Astrocyte of the cerebellum (primary cell): ENCODE measurements at places on chromosomes 2 and 18.

- no peak for DNase-seq
Observed at GRCh38 chr2:160701822-160702221, 208.2 kb upstream of the RBMS1 start.

GRCh38 chr2:127008265-127009015 lies 98.5 kb downstream of the BIN1 start:
- no peak for DNase-seq

GRCh38 chr2:239114616-239115265 lies 266.9 kb downstream of the TWIST2 start:
- DNase-seq = no peak

- no peak for DNase-seq
Observed at GRCh38 chr2:84481702-84482101, 22.6 kb upstream of the SUCLG1 start.

GRCh38 chr2:109407276-109408042 lies 206.3 kb downstream of the SEPTIN10 start:
- DNase-seq = no peak

- no peak for DNase-seq
Observed at GRCh38 chr2:240255165-240255491, 114.7 kb upstream of the OTOS start.

DNA sequence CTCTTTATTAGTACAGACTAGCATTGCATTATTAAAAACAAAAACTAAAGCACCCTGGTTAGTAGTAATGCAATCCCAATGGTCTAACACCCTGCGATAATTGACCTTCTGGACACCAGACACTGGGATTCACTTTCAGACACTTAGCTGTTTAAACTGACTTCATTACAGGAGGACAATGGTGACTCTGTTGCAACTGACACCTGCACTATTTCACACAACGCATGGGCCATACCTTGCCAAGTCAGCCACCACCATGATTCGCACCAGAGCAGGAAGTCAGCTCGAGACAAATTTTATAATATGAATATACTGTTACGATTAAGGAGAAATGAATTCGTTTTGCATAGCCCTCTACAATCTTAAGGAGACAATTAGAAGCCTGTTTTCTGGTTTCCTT lies 150.7 kb downstream of the MEIS1 start:
- DNase-seq = no peak

DNA sequence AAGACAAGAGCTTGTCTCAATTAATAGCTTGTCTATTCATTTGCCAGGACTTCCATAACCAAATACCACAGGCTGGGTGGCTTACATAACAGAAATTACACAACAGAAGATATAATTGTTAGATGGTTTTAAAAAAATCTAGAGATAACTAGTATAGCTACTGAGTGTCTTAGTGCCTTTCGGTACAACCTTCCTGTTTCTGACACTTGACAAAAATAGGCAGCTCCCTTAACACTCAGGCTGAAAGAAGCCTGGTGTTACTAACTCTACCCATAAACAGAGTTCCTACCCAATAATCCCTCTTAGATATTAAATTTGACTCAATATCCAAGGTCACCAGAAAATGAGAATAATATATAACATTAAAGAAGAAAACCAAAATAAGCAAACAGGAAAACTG lies 129.7 kb downstream of the BARD1 start:
- DNase-seq = no peak

DNA sequence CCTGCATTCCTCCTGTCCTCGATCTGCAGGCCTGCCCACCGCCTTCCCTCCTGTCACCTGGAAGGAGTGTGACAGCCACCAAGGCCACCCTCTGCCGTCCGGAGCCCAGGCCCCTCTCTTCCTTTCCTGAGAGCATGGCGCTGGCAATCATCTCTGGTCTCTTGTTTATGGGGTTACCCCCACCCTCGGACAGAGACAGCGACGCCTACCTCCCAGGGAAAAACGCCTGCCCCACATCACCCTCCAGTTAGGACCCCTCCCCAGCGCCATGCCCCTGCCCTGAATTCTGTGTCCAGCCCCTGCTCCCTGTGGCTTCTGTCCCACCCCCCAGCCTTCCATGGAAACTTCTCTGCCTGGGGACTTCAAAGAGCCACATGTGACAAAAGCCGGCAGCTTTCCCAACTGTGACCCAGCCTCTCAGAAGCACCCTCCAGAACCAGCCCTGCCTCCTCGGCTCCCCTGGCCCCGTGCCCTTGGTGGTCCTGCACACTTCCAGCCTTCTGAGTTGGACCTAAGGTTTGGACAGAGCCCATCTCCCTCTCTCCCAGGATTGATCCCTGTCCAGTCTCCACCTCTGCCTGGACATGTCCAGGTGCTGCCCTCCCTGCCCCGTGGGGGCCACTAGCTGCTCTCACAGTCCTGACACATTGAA lies 145.0 kb upstream of the HDAC4 start:
- no peak for DNase-seq
